IMR-90 (cell line): ENCODE measurements at places on chromosomes 12 and 14. TPM values are rescaled to one million over a fixed set of nuclear protein-coding genes. Genes with fewer than 3 reads are reported as not detected.

RASAL1 gene
- total RNA-seq: not detected in 2 replicates

SYNE3 gene
- 5.0 TPM in 2 replicates for total RNA-seq

TMEM121 gene
- 2.7 and 3.9 TPM in 2 replicates for total RNA-seq

ASCL1 gene
- not detected in 2 replicates for total RNA-seq

FOXA1 gene
- total RNA-seq: under 0.01 and 0.18 TPM in 2 replicates

ZNF641 gene
- total RNA-seq: 3.9 and 5.2 TPM in 2 replicates

MYRFL gene
- not detected in 2 replicates for total RNA-seq

C3AR1 gene
- total RNA-seq: 0.28 and 0.36 TPM in 2 replicates

FANCM gene
- 7.0 and 10.3 TPM in 2 replicates for total RNA-seq

GRCh38 chr14:51398898-51399297 is 158.9 kb downstream of the TMX1 start:
- DNase-seq: peak; percentile 97

DNA sequence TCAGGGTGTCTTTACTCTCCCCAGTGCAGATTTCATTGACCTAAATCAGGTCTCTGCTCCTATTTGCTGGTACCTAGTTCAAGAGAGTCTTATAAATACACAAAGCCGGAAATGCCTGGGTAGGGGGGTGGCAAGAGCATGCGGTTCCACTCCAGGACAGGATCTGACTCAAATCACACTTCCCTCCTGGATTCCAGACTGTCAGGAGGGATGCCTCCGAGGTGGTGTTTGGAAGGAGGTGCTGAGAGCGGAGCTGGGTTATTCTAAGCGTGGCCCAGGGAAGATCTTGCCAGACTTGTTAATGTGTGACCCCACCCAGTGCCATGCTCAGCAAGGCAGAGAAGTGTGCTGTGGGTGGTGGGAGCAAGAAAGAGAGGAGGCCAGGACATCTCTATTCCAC is 49.8 kb downstream of the B4GALNT3 start:
- DNase-seq: peak; percentile 29

DNA sequence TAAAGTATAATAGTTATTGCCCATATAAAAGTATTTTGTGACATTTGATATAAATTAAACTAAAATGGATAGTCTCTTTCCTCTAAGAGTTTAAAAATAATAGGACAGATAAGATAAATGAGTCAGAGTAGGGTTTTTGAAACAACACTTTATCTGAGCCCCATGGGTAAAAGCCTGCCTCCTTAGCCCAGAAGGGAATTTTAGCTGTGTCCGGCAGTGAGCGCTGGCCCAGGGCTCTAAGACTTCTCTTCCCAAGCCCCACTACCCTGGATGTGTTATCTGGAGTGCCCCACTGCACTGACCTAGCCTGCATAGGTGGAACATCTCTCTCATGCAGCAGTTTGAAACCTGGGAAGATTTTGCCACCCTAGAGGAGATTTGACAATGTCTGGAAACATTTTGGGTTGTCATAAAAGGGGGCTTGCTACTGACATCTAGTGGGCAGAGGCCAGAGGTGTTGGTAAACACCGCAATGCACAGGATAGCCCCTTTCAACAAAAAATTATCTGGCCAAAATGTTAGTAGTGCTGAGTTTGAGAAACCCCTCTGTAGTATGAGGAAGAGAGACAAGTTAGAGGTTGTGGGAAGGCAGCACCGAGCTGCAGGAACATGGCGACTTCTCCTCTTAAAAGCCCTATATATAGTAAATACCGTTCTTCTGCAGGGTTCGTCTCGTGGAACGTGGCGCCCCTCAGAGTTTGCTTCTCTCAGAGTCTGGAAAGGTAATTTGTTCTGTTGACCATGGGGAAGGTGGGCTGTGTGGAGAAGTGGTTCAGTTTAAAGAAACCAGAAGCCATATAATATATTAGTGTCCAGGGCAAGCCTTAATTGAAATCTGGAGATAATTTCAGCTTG is 29.3 kb upstream of the ATF1 start:
- peak; percentile 33 for DNase-seq

GRCh38 chr14:32724867-32725471 is 213.7 kb upstream of the NPAS3 start:
- DNase-seq: peak; percentile 28

DNA sequence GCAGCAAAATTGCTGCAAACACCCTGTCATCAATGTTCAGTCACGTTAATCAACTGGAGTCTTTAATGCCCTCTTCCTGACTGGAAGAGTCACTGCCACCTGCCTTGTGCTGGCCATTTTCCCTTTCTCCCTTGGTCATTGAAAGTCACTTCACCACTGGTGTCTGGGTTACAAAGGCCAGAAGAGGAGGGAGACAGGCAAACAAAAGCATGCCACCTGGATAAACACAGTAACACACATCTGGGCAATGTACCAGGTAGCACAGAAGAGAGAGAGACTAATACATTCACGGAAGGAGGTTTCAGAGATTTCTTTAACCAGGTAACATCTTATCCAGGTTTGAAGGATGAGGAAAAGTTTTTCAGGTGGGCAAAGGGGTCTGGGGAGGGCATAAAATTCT is 32.7 kb downstream of the GPHB5 start:
- DNase-seq: no peak

- DNase-seq: peak; percentile 47
Observed at GRCh38 chr12:54749191-54749818, 101.1 kb upstream of the DCD start.

- DNase-seq: no peak
Observed at GRCh38 chr14:44438221-44438620, 68.9 kb downstream of the FSCB start.

- no peak for DNase-seq
Observed at GRCh38 chr12:7959701-7960121, 23.7 kb upstream of the SLC2A3 start.

DNA sequence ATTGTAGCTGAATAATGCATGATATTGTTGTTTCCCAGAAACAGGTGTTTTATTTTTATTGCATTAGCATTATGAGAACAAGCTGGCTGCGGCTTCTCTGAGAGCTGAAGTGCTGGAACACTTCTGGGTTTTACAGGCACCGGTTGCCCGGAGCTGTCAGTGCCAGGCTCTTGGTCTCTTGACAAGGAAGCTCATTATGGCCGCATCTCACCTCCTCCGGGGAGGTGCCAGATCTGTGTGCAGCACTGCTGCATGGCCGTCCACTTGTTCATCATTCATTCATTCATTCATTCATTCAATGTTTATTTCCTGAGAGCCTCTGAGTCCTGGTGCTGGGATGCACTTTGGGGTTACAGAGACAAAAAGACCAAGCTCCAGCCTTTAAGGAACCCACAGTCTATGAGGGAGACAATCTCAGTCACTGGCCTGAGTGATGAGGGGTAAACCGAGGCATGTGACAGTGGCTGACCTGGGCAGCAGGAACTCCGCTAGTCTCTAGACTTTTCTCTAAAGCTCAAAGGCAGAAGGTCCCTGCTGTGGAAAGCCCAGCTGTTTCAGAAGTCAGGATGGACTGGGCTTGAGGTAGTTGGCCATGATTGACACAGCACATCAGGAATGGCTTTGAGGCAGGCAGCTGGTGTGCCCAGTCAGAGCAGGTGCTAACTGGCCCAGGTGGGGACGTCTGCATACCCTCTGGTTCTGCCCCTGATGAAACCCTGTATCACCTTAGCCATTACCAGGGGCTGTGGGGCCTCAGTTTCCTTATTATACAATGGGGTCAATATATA is 181.0 kb downstream of the ADGRD1 start:
- no peak for DNase-seq

DNA sequence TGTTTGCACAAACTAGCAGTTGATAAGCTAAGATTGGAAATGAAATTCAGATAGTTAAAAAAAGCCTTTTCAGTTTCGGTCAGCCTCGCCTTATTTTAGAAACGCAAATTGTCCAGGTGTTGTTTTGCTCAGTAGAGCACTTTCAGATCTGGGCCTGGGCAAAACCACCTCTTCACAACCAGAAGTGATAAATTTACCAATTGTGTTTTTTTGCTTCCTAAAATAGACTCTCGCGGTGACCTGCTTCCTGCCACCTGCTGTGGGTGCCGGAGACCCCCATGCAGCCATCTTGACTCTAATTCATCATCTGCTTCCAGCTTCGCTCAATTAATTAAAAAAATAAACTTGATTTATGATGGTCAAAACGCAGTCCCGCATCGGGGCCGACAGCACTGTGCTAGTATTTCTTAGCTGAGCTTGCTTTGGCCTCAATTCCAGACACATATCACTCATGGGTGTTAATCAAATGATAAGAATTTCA is 335.6 kb downstream of the TMEM121 start:
- no peak for DNase-seq

DNA sequence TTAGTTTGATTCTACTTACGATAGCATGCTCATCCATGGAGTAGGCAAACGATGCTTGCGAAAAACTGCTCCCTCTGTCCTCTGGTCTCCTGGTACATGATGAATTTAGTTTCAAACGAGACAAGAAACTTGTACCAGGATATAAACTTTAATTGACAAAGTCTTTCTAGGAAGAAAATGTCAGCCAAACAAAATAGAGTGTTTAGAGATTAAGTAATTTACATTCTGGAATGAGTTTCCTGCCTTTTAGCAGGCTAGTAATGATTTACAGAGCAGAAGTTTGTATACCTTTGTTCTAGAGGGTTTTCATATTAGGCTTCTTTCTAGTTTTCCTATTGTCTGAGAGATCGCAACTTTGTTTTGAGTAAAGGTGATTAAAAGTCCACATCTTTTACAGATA is 206.9 kb downstream of the RPL10L start:
- DNase-seq: no peak

- DNase-seq: no peak
Observed at GRCh38 chr14:70097576-70098249, 91.0 kb downstream of the SLC8A3 start.

DNA sequence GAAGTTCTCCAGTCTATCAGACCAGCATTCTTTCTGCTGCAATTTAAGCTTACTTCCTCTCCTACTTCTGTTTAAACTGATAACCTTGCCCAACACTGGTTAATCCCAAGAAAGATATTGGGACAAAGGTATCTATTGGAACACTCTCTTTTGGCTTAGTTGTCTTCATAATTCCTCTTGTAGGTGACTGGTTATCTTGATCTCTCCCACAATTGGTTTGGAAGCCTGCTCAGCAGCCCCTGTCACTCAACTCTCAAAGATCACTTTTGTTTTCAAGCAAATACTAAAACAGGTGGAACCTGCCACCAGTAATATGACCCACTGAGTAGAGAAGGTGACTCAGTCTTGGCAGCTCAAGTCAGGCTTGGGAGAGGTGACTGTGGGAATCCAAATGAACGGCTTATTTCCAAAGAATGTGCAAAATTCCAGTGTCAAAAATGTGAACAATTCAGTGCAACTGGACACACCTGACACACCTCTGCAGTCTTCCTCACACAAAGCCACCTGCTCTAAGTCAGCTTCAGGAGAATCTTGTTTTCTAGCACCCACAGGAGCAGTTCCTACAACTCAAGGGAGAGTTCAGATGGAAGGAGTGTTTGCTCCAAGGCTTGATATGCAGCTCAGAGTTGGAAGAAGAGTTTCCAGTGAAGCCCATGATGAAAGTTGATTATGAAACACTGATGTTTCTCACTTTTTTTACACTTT is 83.2 kb upstream of the SLC38A2 start:
- no peak for DNase-seq

DNA sequence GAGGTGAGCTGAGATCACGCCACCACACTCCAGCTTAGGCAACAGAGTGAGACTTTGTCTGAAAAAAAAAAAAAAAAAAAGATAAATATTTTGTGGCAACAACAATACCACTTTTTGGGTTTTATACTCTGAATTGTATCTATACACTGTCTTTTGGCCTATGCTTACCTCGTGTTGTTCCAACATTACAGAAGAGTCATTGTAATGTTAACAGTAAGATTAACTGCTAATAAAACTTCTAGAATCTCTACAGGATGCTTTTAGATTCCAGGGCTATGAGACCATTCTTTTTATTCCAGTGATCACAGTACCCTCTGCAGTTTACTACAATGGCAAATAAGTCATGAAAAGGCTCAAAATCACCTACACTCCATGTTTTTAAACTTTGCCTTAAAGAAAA is 11.6 kb downstream of the IFT81 start:
- peak; percentile 44 for DNase-seq

- no peak for DNase-seq
Observed at GRCh38 chr12:124481257-124481750, 86.1 kb downstream of the NCOR2 start.

GRCh38 chr12:25995906-25996305 is 37.4 kb downstream of the RASSF8 start:
- peak; percentile 60 for DNase-seq
